Erythroblast (primary cell): ENCODE measurements at places on chromosomes 7 and 10.

DNA sequence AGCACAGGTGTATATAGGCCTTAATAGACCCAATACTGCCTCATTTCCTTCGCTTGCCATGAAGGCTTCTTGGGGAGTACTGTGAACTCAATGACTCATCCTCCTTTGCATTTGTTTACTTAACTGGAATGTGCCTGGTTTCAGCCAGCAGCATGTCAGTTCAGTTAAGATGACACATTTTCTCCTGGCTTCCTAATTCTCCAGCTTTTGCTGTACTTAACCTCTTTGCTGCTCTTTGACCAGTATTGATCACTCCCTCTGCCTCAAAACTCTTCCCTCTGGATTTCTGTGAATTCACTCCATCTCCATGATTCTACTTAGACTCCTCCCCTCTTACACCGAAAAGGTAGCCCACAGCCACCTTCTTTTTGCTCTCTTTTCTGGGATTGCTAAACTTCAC lies 135.7 kb downstream of the MAGI2 start:
- peak; percentile 38 for DNase-seq

GRCh38 chr7:12291870-12292269 lies 80.8 kb downstream of the TMEM106B start:
- peak; percentile 4 for DNase-seq

- DNase-seq: peak; percentile 51
Observed at GRCh38 chr7:150992833-150993302, 2.1 kb downstream of the NOS3 start.

DNA sequence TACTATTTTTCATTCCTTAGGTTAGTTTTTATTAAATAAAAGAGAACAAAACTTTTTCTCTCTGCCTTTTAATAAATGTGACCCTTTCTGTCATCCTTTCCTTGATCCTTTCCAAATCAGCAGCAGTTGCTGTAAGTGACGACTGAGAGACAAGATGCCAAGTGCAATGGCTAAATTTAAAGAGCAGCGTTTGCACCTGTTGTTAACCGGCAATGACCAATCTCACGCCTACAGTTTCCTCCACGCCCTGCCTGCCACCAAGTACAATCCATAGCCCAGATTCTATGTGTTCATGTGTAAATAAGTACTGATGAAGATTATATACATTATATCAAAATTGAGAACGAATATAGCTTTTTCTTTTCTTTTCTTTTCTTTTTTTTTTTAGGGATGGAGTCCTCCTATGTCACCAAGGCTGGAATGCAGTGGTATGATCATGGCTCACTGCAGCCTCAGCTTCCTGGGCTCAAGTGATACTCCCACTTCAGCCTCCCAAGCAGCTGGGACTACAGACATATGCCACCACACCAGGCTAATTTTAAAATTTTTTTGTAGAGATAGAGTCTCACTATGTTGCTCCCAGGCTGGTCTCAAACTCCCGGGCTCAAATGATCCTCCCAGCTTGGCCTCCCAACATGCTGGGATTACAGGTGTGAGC lies 6.5 kb upstream of the MCU start:
- no peak for DNase-seq

GRCh38 chr10:72298592-72299519 lies 25.1 kb downstream of the DDIT4 start:
- DNase-seq: no peak

GRCh38 chr7:98810153-98810802 lies 59.5 kb downstream of the TMEM130 start:
- DNase-seq: no peak

- no peak for DNase-seq
Observed at GRCh38 chr10:71243756-71244395, 31.5 kb downstream of the UNC5B start.
